ENCODE measurements at places on chromosomes 7 and 10.

GRCh38 chr10:122286867-122287266, 15.8 kb downstream of the BTBD16 start:
- DNase-seq = peak; percentile 73

GRCh38 chr10:82738592-82738991, 863.6 kb downstream of the NRG3 start:
- no peak for DNase-seq

DNA sequence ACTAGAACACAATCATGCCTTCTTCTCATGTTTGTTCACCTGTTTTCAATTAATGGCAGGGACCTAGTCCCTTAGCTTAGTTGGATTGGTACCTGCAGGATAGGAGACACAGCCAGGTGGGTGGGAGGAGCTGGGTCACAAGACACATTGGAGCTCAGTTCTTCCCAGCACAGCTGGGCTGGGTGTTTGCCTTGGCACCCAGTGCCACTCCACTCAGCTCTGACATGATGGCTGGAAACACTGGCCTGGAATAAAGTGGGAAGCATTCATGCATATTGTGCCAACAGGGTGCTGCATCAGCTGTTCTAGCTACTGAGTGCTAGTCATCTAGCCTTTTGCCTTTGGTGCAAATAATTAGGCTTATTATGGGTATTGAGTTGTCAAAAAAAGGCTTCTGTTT, 226.1 kb downstream of the PTEN start:
- no peak for DNase-seq

- peak; percentile 80 for DNase-seq
Observed at GRCh38 chr10:3107426-3107961, 40.1 kb downstream of the PFKP start.

GRCh38 chr10:101897633-101898032, 54.0 kb upstream of the KCNIP2 start:
- DNase-seq = no peak

GRCh38 chr10:102815790-102816549, 21.2 kb downstream of the CYP17A1 start:
- no peak for DNase-seq

DNA sequence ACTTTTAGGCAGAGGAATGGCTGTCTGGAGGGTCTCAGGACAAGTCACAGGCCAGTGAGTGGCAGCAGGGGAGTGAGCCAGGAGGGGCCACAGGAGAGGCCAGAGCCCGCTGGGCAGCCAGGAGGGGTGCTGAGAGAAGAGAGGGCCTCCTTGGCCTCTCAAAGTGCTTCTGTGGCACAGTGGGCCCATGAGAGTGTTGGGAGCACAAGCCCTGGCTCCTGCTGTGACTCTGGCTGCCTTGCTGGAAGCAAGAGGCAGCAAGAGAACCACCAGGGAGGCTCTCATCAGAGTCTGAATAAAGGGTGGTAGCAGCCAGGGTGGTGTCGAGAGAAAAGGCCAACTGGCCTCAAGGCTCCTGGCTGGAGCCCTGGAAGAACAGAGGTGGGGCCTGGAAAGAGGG, 91.1 kb downstream of the VOPP1 start:
- DNase-seq = no peak

GRCh38 chr10:21754410-21755011, 220.5 kb downstream of the MLLT10 start:
- no peak for DNase-seq
